Inflammatory macrophage treated with lipopolysaccharide for 4 hours (primary cell): ENCODE measurements at places on chromosomes 2 and 18.
A peak's percentile ranks its signal among the peaks of the same experiment; 100 is the strongest.

GRCh38 chr2:176118601-176119339 is 2.2 kb downstream of the HOXD10 start:
- DNase-seq, result peak; percentile 13

DNA sequence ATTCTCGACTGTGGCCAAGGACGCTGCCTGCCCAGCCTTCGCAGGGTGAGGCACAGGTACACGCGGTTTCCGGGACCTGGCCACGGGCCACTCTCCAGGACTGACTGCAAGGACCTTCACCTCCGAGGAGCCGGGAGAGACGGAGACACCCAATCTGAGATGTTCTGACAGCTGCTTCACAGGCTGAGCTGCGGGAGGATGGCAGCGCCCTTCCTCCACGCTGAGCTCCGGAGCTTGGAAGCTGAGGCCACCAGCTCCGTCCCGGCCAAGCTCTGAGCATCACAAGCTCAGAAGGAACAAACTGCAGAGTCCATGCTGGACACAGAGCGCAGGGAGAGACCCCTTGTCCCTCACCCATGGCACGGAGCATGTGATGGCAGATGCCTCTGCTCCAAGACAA is 71.1 kb upstream of the CTDP1 start:
- no peak for DNase-seq

GRCh38 chr2:55986001-55986400 is 62.4 kb upstream of the EFEMP1 start:
- DNase-seq, result no peak

GRCh38 chr2:108396845-108397244 is 19.1 kb downstream of the SULT1C4 start:
- DNase-seq, result no peak

GRCh38 chr2:143030127-143030526 is 99.1 kb upstream of the ARHGAP15 start:
- peak; percentile 90 for DNase-seq

DNA sequence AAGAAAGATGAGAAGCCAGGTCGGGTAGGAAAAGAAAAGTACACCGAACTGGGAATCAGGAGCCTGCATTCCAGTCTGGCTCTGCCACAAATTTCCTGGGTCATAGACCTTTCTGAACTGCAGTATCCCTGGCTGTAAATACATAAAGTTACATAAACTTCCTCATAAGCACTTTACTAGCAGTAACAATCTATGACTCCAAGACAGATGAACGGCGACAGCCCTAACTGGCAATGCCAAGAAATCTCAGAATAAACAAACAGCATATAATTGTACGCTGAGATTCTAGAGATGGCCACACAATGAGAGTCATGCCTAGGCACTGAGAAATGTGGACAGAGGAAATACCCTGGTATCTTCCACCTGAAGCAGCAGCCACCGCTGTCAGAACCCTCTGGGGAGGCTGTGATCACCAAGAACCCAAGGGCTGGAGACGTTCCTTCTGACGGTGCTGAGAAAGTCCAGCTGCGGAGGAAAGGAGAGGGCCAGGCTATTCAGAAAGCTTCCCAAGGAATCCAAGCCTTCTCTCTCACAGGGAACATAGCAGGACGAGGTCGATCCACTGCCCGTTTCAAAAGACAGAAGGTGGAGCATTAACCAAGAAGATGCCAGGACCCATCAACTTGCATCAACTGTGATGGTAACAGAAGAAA is 89.3 kb upstream of the SLC66A3 start:
- no peak for DNase-seq

DNA sequence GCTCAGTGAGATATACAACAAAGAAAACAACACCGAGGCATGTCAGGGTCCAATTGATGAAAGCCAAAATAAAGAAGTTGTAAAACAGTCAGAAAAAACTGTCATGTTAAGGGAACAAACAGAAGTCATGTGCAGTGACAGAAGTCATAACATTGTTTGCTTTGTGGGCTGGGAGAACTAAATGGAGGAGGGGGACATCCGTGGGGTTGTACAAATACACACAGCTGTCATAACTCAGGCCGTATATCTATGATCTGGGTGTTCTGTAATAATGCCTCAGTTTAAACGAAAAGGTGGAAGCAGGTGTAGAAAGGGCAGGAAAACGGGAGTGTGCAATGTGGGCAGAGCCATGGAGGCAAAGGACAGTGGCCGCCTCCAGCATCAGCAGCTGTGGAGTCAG is 27.3 kb downstream of the TIMM21 start:
- no peak for DNase-seq

DNA sequence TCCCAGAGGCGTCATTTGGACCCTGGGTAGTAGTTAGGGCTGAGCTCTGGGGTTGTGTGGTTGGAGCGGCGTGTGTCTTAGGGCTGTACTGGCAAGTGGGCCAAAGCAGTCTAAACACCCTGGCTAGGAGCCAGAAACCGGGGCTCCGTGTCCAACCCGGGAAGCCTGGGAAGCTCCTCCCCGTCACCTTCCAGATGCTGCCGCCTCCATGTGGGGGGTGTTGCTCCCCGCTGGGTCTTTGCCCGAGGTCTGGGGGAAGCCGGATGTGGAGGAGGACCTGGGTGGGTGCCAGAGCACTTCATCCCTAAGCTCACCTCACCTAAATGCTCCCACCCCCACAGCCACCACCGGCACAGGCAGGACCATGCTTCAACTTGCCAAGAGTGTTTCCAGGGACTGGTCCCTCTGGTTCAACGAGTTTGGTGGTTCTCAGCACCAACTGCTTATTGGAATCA is 25.4 kb downstream of the TET3 start:
- no peak for DNase-seq

GRCh38 chr2:69608109-69608508 is 35.4 kb downstream of the AAK1 start:
- DNase-seq, result no peak

DNA sequence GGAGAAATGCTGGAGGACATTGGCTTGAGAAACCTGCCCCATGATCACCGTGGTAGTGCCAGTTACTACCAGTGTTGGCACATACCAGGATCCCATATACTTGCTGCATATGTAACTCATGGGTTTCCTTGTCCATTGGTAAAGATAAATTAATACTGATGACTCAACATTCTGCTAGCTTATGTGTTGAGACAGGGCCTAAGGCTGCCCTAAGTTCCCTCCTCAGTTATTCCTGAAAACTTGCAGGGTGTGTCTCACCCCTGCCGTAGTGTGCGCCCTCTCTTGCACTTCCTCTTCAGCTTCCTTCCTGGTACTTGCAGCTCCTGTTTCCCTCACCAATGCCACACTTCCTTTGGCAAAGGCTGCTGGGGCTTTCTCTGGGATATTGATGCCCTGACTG is 4.3 kb upstream of the INO80C start:
- peak; percentile 69 for DNase-seq

- DNase-seq, result no peak
Measured at GRCh38 chr2:54166121-54166773, 50.8 kb downstream of the ACYP2 start.

- DNase-seq, result peak; percentile 92
Measured at GRCh38 chr2:194104687-194105086, 1552.3 kb upstream of the SLC39A10 start.

GRCh38 chr18:79570266-79571201 is 109.1 kb upstream of the CTDP1 start:
- no peak for DNase-seq

DNA sequence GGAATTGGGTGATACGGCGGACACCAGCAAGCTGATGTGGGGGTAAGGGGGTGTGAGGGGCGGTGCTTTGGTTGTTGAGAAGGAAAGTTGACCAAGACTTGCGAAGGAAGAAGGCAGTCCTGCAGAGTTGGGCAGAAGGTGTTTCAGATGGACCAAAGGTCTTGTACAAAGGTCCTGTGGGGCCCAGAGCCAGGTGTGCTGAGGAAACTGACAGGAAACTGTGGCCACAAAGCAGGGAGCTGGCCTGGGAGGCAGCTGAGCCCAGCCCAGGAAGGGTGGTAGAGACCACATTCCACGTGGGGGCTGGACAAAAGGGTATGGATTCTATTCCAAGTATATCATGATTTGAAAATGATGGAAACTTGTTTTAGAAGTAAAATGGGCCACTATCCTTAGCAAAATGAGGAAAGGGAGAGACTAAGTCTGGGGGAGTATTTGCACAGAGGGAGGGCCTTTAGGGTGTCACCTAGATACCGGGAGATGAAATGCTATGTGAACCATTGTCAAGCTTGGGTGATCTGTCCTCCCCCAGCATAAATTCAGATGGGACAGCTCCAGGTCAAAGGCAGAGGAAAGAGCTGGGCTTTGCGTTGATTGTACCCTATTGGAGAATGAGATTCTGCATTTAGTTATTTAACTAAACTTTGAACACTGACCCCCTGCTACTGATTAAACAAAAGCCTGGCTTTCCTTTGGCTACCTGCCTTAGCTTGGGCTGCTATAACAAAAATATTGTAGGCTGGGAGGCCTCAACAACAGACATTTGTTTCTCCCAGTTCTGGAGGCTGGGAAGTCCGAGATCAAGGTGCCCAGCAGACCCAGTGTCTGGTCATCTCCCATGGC is 4.3 kb upstream of the EDAR start:
- DNase-seq, result no peak

- DNase-seq, result no peak
Measured at GRCh38 chr2:210901326-210901725, 344.9 kb downstream of the CPS1 start.

DNA sequence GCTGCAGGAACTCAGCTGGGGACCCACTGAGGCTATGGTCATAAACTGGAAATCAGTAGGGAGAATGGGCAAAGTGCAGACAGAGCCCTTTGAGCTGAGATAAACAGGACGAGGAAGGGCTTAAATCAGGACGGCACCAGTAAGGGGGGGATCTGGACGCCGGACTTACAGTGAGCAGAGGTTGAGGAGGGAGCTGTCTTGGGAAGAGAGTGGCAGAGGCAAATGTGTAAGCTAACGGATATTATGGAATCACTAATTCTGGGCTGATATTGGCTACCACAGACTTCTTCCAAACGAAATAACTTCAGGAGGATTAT is 539 bp downstream of the CYP27A1 start:
- peak; percentile 32 for DNase-seq

DNA sequence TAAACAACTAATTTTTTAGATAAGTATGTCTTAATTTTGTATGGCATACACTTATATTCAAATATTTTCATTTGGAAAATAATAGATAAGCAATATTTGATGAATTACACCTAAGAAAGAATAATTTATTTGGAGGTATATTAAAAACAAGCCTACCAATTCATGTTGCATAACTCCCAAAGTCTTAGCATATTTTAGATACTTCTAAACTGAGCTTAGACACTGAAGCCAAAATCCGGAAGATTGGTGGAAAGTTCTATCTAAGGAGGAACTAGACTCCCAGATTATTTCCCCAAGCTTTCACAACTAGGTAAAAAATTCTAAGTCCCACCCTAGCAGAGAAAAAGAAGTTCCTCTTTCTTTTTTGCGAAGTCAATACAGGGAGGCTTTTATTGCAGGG is 221.0 kb upstream of the MMADHC start:
- peak; percentile 43 for DNase-seq

DNA sequence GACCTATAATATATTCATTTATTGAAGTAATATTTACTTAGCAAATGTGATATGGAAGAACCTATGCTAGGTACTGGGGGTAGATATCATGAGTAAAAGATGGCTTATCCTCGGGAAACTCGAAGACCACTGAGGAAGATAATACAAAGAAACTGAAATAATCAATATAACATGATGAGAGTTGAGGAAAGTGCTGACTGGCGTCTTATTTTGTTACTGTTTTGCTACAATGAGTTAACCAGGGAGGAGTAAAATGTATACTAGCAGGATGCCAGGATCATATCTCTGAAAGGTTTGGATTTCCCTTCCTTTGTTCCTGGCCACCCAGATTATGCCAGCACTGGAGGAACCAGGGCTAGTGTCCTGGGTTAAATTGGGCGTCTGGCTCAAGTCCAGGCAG is 111.7 kb upstream of the SPATS2L start:
- DNase-seq, result no peak

DNA sequence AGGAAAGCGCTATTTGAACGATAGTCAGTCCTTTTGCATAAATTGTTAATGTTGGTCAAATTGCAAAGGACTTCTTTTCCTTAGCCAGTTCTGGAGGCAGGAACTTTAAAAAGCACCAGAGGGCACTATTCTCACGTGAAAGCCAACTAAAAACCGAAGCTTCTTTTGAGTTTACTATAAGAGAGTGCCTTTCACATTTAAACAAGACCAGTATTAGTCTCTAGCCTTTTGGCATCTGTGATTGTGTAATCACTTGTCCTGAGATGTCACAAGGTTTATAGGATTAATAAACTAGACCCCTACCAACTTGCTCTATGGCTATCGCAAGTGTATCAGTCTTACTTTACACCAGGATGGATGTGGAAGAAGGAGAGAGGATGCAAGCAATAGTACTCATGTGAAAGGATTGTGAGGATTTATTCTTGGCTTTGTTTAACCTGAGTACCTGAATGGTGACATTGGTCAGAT is 14.4 kb upstream of the STAT4 start:
- peak; percentile 71 for DNase-seq
